Suprapubic skin (tissue), 4 donors: ENCODE measurements at places on chromosomes 13 and 19.

DNA sequence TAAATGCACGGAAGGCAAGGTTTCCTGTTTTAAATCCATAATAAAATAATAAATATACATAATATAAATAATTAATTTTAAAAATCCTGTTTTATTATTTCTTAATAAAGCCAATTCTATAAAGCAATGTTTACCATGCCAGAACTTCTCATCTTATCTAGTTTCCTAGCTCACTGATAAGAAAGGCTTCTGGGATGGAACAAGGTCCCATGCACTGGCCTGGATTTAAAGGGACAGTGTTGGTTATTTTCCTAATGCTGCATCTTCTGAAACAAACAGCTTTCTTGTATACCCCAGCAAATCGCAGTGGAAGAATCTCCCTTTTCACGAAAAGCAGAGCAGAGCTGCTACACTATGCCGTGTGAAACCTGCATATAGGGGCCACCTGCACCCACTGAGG is 68.8 kb downstream of the LNX2 start:
- no peak for DNase-seq

DNA sequence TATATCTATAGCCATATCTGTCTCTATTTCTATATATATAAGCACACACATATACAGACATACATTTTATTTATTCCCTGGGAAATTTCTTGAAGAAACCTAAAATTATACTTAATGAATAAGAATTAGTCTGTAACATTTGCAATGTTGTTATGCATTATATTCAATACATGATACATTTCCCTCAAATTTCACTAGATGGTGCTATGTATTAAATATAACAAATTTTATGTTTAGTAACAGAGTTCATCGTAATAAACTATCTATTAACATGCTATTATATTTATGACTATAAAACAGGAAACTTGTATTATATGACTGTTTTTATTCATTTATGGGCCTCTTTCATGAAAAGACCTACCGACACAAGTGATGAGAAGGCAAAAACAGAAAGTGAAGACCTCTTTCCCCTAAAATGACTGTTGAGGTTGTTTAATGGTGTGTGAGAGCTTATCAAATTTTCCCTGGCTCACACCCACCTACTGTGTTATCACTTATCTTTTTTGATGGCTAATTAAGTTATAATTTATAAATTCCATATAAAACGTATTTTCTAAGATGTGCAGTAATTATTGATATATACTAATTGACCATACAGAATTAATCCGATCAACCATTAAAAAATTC is 881.9 kb downstream of the SLITRK6 start:
- DNase-seq = no peak

DNA sequence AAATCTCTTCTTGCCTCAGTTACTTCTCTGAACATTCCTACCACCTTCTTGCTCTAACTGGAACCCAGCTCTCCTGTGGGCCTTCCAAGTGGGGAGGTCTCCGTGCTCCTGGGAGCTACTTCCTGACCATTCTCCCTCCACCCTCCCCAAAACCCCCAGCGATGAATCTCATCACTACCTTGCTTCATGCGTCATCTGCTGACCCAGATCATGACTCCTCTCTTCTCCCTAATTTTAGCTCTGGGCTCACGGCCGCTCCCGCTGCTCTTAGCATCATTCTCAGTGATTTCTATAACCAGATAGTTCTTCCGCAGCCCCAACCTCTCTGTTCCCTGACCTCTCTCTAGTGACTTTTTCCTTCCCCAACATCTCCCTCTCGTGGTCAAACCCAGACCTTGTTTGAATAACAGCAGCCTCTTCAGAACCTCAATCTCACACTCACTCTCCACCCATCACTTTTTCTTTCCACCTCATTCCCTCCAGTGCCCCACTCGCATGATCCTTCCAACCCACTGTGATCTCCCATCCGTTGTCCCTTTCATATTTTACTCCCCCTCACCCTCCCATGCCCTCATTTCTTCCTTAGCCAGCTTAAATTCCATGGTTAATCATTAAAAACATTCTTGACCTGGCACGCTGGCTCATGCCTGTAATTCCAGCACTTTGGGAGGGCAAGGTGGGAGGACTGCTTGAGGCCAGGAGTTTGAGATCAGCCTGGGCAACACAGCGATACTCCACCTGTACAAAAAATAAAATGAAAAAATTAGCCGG is 21.8 kb downstream of the MRPS12 start:
- DNase-seq = no peak

GRCh38 chr13:32734511-32734910 is 148.3 kb downstream of the PDS5B start:
- DNase-seq = no peak

- no peak for DNase-seq
These were observed 1.6 kb downstream of the CCDC97 start for GRCh38 chr19:41311613-41312012.

GRCh38 chr13:89363144-89363543 is 1692.0 kb downstream of the SLITRK5 start:
- DNase-seq = no peak

DNA sequence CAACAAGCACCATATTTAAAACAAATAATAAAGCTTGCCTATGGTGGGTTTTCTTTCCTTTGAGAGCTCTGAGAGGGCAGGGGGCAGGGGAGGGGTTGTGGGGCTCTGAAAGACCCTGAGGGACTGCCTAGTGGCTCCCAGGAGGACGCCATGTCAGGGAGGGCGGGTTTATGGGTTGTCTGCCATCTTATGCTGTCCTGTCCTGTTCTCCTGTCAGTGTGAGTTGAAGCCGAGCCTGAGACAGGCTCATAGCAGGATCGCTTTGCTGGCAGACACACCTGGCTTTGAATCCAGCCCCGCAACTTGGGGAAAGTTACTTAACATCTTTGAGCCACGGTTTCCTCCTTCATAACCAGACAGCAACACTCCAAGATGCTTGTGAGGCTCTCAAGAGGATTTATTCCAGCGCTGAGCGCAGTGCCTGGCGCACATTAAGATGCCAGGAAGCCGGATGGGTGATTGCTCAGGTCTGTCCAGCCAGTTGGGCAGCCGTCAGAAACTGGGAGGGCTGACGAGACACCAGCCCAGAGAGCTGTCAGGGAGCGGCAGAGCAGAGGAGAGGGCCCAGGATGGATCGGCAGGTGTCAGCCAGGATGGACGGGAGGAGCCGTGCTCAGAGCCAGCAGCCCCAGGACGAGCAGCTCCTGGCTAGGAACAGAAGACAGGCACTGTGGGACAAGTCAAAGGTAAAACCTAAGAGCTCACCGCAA is 36.8 kb upstream of the C1QTNF9 start:
- DNase-seq = no peak

- DNase-seq = no peak
These were observed 16.9 kb upstream of the ZNF254 start for GRCh38 chr19:24069905-24070657.

DNA sequence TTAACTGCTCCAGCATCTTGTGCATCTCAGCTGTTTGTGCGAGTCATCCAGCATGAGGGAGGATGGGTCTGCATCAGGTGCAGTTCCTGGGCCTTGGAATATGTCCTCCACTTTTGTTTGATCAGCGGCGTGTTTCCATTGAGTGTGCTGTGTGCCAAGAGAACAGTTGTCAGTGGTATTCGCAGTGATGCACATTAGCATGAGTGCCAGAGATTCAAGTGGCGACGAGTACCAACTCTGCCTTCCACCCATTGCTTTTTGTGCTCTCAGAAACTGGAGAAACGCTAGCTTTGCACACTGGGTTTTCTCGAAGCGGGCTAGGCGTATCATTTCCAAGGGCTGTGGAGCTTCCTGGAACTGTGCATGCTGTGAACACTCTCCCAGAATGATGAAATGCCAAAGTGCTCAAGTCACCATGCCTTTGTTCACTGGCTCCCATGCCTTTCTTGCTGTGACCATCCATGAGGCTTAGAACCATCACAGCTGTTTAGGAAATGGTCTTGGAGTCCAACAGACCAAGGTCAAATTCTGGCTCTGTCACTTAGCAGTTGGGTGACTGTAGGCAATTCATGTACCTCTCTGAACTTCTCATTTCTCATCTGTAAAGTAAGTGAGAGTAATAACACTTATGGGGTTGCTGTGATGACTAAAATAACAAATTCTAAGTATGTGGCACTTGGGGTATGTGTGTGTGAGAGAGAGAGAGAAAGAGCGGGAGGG is 18.4 kb downstream of the LRCH1 start:
- no peak for DNase-seq

- DNase-seq = no peak
These were observed 12.7 kb upstream of the SLC44A2 start for GRCh38 chr19:10612499-10613119.

GRCh38 chr13:28179974-28180373 is 41.6 kb downstream of the PAN3 start:
- no peak for DNase-seq

- peak; percentile 78 for DNase-seq
These were observed at the start of gene DCLK1 for GRCh38 chr13:36131222-36131930. DCLK1 (minus strand) TSS chr13:36131382.

DNA sequence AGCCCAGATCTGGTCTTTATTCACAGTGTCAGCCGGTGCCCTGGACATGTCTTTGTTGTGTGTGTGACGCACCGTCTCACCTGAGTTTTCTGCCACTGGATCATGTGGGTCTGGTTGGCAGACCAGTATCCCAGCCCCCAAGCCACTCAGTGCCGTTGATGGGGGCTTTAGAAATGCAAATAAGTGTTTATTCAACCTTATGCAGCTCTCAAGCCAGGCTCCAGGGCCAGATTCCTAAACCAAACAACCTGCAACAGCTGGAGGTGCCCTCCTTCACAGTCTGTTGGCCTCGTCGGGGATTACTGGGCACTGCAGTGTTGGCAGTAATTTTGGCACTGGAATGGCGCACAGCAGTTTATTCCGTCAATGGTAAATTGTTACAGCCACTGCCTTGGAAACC is 21.6 kb downstream of the FAM124A start:
- DNase-seq = no peak

DNA sequence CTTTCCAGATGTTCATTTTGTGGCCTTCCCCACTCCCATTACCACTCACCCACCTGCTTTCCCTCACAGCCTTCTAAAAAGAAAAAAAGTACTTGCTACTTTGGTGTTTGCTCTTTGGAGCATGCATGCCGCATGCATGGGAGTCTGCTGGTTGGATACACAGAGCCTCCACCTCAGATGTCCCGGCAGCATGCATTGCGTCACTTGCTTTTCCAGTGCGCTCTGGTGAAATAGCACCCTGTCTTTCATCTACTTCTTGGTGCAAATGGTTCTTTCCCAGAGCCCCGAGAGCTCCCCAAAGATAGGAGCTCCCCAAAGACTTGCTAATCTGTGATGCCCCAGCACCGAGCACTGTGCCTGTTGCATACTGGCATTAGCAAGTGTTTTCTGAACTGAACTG is 333.2 kb upstream of the ZNF507 start:
- DNase-seq = no peak

DNA sequence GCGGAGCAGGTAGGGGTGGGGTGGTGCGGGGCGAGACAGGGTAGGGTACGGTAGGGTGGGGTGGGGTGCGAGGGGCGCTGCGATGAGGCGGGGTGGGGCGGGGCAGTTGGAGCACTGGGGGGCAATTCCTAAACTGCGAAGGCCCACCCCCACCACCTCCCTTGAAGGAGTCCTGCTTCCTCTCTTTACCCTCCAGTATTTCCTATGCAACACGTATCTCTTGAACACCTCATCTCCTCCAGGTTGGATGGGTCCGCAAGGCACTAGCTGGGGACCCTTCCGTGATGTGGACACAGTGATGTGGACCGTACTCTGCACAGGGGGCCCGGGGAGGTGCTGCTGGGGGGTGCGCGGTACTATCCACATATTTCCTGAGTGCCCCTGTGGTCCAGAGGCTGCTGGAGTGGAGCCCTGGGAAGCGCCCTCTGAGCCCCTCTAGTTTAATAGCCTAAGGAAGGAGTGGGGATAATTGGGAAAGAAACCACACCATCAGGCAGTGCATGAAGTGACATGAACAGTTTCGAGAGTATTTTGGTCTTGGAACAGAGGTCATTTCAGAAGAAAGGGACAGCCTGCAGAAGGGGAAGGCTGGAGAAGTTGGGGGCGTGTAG is 1.1 kb downstream of the IL17D start:
- no peak for DNase-seq

DNA sequence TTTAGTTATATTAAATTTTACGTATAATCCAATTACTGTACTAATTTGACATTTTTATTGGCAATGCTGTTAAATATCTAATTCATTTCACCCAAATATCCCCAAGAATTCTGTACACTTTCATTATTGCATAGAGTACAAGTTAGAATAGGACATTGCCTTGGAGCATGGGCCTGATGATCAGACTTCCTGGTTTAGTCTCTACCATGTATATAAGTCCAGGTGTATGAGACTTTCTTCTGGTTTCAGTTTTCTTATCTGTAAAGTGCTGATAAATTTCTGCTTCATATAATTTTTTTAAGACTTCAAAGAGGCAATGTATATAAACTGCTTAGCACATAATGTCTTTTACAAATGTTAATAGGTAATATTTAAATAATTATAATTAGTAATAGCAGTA is 179.4 kb downstream of the KLF12 start:
- DNase-seq = no peak

DNA sequence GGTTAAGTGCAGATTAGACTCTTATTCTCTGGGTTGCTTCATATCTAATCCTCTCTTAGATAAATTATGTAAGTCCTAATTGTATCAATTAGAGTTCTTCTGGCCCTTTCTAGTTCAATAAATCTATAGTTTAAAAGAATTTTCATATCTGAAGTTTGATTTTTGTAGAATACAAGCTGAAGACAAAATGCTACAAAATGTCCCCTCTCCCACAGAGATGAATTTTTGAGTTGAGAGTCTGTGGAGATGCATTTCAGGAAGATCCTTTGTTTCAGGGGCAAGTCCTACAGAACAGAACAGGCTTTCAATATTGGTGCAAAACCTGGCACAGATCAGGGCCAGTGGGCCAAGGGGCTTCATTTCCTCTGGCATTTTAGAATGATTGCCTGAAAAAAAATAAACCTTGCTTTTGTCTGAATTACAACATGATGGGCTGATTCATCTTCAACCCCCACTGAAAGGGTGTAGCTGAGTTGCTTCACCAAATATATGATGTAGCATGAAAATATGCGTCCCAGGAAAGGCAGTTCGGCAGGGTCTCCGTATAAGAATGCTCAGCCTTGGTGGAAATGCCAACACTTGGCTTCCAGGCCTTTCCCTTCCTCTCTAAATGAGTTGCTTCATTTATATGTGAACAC is 6.4 kb upstream of the IPO5 start:
- no peak for DNase-seq

GRCh38 chr13:77034881-77035280 is 7.9 kb upstream of the FBXL3 start:
- DNase-seq = no peak

GRCh38 chr13:53781941-53782340 is 753.3 kb downstream of the OLFM4 start:
- no peak for DNase-seq

DNA sequence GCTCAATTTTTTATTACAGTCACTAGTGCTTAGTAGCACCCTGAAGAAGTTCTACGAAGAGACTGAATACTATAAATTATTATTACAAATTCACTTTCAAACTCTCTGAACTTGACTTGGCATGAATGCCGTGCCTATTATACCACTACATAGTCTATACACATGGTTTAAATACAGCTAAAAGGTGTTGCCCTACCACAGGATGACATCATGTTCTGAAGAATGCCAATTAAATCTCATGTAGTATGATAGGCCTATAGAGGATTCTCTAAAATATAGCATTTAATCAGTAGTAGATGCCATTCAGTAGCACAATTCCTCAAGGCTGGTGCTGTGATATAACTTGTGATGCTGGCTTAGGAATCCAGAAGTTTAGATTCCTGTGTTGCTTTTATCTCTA is 16.7 kb upstream of the POSTN start:
- DNase-seq = no peak
